Activated naive CD8-positive, alpha-beta T cell treated with anti-CD3 and anti-CD28 coated beads for 36 hours (primary cell): ENCODE measurements at places on chromosomes 5 and 9. TPM values are rescaled to one million over a fixed set of nuclear protein-coding genes. Genes with fewer than 3 reads are reported as not detected.
A peak's percentile ranks its signal among the peaks of the same experiment; 100 is the strongest.

DNA sequence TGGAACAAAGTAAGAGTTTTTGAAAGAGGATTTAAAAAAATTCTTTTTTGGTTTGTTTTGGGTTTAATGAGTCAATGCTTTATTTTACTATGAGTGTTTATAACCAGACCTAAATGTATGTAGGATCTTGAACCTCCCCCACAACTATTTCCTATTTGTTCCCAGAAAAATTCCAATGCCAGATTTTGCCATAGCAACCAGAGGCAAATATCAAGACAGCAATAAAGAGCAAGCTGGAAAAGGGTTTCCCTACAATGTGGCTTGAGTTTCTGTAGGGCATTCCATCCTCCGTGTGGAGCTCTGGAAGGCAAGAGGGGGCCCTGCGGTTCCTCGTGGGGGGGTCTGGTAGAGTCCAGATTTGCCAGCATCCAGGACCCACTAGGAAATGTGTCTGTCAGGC is 27.8 kb upstream of the GDNF start:
- DNase-seq = no peak

- no peak for DNase-seq
Observed at GRCh38 chr5:5340206-5340729, 82.2 kb upstream of the ICE1 start.

- no peak for DNase-seq
Observed at GRCh38 chr5:34789021-34789531, 49.9 kb upstream of the TTC23L start.

- no peak for DNase-seq
Observed at GRCh38 chr9:32339424-32339823, 45.0 kb upstream of the ACO1 start.

- DNase-seq = no peak
Observed at GRCh38 chr5:15001517-15001916, 129.9 kb upstream of the ANKH start.

- no peak for DNase-seq
Observed at GRCh38 chr5:129461711-129462332, 1.7 kb downstream of the ADAMTS19 start.

DNA sequence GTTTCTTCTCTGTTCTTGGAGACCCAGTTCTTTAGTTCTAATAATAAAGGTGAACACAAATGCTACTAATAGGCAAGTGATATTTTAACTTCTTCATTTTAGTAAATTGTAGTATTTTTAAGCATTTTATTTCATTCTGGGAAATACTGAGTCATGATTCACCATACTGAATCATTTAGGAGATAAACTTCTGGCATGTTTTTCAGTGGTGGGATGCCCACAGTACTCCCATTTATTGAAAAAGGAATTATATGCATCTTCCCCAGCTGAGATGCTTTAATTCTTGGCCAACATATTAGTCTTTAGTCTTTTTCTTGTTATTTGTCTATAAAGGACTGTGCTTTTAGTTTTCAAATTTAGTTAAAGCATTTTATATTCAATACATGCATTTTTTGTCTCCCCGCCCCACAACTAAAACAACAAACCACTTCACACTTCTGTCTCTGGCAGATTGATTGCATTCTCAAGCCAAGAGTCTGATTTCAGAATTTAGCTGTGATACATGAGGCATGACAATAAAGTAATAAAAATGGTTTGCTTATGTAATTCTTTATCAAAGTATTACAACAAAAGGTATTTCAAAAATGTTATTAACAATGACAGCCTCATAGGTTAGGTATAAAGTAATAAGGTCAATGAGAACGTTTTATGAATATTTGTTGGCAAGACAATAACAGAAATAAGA is 125.2 kb upstream of the CDH18 start:
- DNase-seq = no peak

DNA sequence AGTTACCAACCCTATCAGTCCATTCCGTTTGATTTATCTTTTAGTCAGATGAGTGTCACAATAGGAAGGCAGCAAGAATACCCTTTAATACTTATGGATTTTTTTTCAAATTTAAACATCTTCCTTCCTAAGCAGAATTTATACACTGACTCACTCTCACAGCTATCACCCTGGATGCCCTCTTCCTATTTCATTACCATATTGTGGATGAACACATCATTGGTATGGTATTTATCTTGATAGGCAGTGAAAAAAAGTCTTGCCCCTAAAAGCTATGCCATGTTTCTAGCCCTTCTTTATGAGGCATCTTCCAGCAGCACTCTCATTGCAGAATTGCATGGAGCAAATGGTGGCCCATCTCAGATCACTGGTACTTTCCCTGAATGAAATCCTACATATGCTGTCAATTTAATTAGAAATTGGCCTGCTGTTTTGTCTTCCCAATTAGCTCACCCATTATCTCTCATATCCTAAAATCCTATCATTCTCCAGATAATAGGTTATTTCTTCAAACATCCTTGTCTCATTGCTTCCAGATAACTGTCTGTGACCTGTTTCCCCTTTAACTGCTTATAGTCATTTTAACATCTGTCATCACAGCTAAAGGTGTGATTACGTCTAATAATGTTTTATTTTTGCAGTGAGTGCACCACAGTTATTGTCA is 433.5 kb upstream of the POU5F2 start:
- DNase-seq = no peak

GRCh38 chr5:25489834-25490538 is 845.2 kb upstream of the CDH10 start:
- DNase-seq = no peak

DNA sequence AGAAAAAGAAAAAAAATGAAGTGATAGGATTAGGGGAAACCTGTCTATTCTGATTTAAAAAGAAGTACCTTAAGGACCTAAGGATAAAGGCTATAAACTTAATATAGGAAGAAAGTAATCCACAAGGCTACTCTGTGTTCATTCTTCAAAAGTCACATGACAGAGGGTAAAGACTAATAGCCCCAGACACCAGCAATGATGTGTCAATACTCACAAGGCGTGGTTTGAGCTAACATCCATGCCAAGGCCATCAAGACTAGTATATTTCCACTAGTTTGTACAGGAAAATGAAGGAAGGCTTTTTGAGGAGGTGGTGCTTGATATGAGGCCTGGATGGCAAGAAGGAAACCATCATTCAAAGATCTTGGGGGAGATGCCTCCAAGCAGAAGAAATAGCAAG is 49.7 kb upstream of the TEX48 start:
- no peak for DNase-seq

- DNase-seq = no peak
Observed at GRCh38 chr5:115181757-115182156, 12.0 kb upstream of the TRIM36 start.

DNA sequence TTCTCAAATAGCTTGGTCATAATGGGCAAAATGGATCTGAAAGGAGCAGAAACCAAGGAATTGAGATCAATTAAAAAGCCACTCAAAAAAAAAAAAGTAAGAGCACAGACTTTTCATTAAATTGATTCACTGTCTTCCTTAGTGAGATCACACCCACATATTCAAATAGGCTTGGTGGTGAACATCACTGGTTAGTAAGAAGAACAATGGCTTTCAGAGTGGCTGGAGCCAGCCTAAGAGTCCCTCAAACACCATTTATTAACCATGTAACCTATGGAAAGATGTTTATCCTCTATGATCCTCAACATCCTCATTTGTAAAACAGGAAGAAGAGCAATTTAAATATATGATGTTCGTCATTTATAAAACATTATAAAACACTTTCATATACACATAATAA is 12.4 kb downstream of the CCDC112 start:
- no peak for DNase-seq

- no peak for DNase-seq
Observed at GRCh38 chr9:15736569-15736968, 183.7 kb downstream of the CCDC171 start.

DNA sequence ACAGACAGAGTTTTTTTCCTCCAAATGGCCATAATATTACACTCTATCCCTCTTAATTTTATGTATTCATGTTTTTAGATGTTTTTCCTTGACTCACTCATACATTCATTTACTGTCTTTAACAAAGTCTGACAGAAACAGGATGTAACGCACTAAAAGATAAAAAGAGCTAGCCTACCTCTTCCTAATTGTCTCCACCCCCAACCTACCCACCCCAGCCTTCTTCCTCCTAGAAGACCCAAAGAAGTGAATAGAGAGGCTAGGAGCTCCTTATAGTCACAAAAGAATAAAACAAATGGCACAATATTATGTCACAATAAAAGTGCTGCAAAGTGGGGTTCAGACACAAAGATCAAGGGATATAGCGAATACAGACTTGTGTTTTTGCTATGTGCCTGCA is 719 bp downstream of the NOL8 start:
- no peak for DNase-seq

DNA sequence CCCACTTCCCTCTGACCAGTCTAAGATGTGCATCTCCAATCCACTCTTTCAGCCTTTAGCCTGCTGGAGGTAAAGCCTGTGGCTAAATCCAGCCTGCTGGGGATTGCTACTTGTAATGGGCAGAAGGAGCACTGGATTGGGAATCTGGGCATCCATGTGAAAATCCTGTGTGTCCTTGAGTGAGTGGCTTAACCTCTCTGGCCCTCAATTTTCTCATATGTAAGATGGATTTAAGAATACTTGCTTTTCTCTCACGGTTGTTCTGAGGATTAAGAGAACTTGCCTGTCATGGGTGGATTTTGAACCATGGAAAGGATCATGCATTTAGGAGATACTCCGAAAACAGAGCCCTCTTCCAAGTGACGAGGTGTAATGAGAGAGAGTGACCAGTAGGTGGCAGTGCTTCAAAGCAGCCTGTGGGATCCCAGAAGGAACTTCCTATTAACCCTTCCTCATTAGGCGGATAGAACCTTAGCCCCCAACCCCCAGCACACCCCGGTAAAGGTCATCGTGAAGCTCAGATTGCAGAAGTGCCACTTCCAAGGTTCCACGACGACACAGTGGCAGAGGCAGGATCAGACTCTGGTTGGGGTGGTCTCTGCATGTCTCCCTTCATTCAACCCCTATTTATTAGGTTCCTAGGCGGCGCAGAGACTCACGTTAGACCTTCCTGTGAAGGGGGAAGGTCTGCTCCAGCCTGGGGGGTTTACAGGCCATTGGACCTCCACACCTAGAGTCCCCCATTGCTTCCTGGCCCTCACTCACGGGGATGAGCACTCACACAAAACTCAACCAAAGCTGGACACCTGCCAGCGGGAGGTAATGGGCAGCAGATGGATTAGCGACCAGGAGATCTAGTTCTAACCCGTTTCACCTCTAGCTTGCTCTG is 68.7 kb upstream of the ZNF618 start:
- DNase-seq = peak; percentile 8

GRCh38 chr5:42779083-42779482 is 22.5 kb downstream of the CCDC152 start:
- no peak for DNase-seq

DNA sequence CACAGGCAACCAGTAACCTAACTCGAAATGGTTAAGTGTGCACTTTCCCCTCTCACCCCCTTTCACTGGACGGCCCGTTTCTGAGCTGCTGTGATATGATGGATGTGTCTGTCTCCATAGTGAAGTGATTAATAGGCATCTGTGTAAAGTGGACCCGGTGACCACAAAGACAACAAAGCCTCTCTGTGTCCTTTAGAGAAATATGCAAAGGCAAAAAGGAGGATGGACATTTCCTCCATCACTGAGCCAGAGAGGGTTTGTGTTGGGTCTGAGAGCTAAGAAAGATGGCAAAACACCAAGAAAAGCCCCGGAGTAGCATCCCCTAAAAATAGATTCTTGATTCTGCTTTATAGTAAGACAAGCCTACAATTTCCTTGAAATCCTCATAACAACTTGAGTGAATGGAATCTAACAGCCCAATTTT is 120.6 kb downstream of the SEMA6A start:
- DNase-seq = no peak

GRCh38 chr9:33924978-33925797 is 108.2 kb downstream of the UBE2R2 start:
- no peak for DNase-seq

- DNase-seq = no peak
Observed at GRCh38 chr9:2616692-2617377, 4.8 kb upstream of the VLDLR start.

- no peak for DNase-seq
Observed at GRCh38 chr5:172284611-172284980, 1.0 kb upstream of the UBTD2 start.

DNA sequence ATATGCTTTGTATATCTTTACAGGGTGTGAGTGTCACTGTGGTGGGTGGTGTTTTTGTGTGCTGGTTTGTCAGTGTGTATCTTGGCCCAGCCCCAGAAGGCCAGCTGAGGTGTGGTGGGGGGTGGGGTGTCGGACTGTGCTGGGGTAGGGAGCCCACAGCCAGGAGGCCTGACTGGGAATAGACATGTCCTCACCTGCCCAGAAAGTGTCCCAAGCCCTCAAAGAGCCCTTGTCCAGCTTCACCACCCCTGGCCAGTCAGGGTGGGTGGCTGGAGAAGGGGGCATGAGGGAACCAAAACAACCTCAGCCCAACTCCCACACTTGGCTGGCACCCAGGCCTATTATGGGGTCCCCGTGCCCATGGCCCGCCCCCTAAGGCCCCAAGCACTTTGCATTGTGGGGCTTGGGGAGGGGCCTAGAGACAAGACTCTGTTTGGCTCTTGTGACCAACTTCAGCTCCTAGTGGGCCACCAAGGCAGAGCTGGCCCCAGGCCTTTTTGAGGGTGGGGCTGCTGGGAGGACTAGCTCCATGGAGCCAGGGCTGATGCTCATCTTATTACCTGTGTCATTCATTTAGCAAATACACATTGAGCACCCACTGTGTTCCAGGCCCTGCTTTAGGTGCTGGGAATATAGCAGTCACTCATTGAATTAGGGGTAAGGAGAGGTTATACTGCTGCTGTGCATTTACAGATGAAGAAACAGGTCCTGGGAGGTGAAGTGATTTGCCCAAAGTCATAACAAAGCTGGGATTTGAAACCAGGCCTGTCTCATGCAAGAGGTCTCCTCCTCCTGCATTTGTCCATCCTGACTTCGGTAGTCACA is 56.2 kb upstream of the PSD2 start:
- DNase-seq = no peak

- DNase-seq = no peak
Observed at GRCh38 chr5:3105581-3105980, 354.1 kb upstream of the IRX2 start.

GRCh38 chr9:101434998-101435397 is 576 bp downstream of the ALDOB start:
- DNase-seq = no peak

Gene ADAMTS19
- total RNA-seq = not detected

Gene NTNG2
- total RNA-seq = 1.6 TPM

Gene FBN2
- total RNA-seq = not detected

Gene FOXD4
- total RNA-seq = 0.16 TPM

Gene TEX48
- total RNA-seq = 0.80 TPM
